RKO (cell line): ENCODE measurements at places on chromosomes 5 and 9.
A peak's percentile ranks its signal among the peaks of the same experiment; 100 is the strongest.

GRCh38 chr5:109921735-109922380, 232.1 kb downstream of the MAN2A1 start:
- no peak for DNase-seq

GRCh38 chr5:13356226-13356625, 588.3 kb downstream of the DNAH5 start:
- DNase-seq: no peak

DNA sequence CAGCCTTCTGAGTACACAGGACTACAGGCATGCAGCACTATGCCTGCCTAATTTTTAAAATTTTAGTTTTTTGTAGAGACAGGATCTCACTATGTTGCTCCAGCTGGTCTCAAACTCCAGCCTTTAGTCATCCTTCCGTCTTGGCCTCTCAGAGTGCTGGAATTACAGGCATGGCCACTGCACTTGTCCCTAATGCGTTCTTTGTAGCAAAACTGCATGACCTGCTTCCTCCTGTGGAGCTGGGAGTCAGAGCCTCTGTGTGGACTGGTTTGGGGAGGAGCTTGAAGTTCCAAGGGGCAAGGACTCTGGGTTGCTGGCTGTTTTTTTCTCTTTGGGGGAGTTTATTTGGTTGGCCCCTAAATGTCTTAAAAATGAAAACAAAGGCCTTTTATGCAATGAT, 22.7 kb upstream of the ANKRD34B start:
- DNase-seq: no peak

GRCh38 chr5:171122372-171122771, 186.7 kb upstream of the TLX3 start:
- DNase-seq: no peak

GRCh38 chr9:130265431-130266235, at the start of gene HMCN2:
Gene HMCN2 (plus strand): TSS chr9:130265760. CDS start chr9:130265879, 119 bp downstream.
- DNase-seq: no peak

- no peak for DNase-seq
Measured at GRCh38 chr9:34684145-34684544, 6.9 kb downstream of the CCL19 start.

DNA sequence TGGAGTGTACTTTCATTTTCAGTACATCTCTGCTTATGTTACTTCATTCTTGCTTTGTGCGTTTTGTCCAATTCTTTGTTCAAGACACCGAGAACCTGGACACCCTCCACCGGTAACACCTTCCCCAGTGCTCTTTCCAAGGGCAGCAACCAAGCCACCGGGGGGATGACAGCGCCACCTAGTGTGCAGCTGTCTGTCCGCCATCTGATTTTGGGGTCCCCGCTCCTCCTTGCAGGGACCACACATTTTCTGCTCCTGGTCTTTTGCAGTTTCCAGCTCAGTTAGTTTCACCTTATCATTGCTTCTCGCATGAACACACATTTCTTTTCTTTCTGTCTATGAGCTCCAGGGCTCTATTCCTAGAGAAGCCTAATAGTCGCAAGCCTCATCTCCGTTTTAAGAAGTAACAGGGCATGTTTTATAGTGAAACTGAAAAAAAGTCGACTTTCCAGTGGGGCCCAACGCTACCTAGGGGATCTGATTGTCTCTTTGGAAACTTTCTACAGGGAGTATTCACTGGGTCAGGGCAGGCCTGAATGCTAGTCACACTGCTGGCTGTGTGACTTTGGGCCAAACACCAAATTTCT, 152.1 kb downstream of the FSTL4 start:
- peak; percentile 3 for DNase-seq

- no peak for DNase-seq
Measured at GRCh38 chr9:82736701-82737100, 326.2 kb downstream of the RASEF start.
